ENCODE measurements at places on chromosomes 2 and 18.

DNA sequence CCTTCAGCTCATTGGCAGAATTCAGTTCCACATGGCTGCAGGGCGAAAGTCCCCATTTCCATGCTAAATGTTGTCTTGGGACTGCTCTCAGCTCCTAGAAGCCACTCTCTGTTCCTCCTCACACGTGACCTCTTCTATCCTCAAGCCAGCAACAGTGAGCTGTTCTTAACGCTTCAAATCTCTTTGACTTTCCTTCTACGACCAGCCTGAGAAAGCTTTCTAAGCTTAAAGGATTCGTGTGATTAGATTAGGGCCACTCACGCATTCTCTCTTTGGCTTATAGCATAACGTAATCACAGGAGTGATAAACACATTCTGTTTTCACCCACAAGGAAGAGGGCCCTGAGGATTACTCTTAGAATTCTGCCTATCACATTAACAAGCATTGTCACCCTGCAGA is 29.8 kb upstream of the LAMA1 start:
- DNase-seq, result no peak

GRCh38 chr2:26281226-26281625 is 36.5 kb downstream of the HADHB start:
- no peak for DNase-seq

DNA sequence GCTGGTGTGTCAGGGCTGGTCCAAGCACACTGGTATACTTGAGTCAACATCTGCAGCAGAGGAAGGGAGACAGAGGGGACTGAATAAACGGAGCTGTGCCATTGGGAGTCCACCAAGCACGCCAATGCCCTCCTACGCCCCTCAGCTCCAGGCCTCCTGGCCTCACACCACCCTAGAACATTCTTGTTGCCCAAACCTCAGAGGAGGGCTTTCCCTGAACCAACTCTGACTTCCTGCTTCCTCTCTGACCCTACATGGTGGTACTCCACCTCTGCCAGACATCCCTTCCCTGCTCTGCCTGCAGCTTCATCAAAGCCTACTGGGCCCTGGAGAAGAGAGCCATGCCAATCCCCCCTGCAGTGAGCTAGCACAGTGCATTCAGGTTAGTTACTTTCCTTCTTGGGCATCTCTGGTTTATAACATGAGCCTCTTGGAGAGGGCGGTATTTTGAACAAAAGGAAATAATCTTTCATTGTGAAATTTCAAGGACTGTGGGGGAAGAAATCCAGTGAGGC is 54.4 kb downstream of the ZBTB7C start:
- no peak for DNase-seq

- no peak for DNase-seq
Measured at GRCh38 chr2:134453973-134454372, 200.1 kb downstream of the MGAT5 start.

DNA sequence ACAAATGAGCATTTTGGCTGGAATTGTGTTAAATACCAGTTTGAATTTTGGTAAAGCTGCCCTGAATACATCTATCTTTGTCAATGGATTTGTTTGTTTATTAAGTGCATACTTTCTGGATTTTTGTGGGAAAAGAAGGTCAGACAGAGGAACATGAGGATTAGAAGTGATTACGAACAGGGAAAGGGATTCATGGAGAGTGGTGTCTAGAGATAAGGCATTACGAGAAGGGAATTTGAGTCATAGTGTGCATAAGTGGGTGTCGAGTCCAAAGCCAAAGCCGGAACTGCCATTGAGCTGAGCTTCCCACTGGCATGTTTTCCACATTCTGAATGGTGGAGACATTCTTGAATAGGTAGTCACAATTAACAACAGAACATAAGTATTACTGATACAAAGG is 68.9 kb upstream of the EFEMP1 start:
- DNase-seq, result peak; percentile 99

GRCh38 chr2:159226059-159226461 is 60.4 kb downstream of the WDSUB1 start:
- peak; percentile 25 for DNase-seq

- no peak for DNase-seq
Measured at GRCh38 chr2:105803337-105803736, 58.6 kb downstream of the NCK2 start.

DNA sequence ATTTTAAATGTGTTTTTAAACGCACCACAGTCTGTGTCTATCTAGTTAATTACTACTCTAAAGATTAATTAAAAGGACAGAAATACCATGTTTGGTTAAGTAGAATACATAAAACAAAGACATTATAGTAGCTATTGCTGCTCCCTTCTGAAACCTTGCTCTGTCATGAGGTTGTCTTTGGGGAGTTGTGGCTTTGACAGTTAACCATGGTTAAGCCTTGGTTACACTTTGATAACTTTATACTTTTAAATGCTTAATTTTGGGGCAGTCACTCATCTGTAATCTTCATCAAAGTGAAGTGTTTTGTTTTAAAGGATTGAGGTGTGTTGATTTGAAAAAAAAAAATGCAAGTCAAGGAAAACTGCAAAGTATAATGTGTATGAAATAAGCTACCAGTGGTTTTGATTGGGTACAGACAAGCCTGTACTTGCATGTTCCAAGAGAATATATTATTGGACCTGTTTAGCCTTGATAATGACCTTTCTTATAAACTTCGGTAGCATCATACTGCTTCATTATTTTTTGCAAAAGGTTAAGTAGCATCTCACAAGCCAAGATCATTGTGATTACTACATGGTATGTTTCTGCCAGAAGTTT is 29.8 kb upstream of the TBR1 start:
- no peak for DNase-seq

DNA sequence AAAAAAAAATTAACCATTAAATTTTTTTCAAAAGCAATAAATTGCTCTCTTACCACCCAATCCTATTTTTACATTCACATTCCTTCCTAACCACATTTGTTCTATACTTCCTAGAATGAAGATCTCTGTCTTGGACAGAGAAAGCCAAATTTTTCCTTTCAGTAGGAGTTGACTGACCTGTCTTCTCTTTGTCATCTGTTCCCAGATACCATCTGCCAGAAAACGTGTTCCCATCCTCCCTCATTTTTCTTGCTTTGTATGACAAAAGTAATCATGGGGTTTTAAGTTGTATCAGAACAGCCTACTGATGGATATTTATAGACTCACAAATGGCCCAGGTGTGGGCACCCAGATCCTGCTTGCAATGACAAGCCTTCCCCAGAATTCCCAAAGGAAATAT is 182.1 kb downstream of the CYP26B1 start:
- DNase-seq, result no peak

GRCh38 chr2:48532824-48533223 is 2.9 kb downstream of the STON1 start:
- no peak for DNase-seq

DNA sequence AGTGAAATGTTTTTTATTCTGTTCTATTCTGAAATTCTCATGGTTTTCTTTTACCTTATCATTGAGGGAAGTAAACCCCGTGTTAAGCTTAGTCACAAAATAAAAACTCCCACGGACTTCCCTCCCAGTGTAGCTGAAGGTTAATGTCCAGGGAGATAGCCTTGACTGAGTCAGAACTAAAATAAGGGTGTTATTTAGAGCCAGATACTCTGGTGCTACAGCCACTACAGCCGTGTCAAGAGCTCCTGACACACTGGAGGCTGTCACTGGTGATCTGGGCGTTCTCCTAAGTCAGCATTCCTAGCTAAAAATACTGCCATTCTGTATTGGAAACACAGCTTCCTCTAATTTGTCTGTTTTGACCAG is 82.0 kb upstream of the RANBP2 start:
- peak; percentile 67 for DNase-seq

DNA sequence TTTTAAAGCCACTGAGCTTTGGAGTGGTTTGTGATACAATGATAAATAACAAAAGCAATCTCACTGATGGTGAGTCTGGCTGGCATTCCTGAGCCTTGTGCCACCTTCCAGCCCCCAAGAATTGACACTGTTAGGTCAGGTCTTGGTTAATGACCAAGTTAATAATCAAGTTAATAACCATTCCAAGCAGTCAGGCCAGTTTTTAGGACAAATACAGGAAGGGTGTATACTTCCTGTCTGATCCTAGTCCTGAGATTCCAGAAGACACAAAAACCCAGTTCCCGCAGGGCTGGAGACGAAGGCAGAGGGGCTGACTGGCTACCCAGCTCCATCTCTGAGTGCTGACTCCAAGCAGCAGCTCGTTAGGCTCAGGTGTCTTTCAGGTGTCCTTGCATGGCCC is 74.6 kb upstream of the LAPTM4A start:
- DNase-seq, result no peak

DNA sequence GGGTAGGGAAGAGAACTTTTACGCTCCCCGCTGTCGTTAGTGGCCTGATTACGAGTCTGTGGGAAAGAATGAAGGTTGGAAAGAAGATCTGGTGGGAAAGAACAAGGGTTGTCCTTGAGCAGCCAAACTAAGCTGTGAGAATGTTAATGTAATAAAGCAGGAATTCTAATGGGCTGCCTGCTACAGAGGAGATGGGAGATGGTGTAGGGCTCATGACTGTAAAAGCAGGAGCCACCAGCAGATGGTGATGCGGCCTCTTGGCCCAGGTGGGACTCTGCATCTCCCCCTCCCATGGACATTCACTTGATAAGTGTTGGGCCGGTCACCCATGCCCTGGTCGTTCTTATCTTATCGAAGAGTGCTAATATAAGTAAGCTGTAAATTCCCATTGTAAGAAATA is 150.0 kb downstream of the NEDD4L start:
- no peak for DNase-seq

DNA sequence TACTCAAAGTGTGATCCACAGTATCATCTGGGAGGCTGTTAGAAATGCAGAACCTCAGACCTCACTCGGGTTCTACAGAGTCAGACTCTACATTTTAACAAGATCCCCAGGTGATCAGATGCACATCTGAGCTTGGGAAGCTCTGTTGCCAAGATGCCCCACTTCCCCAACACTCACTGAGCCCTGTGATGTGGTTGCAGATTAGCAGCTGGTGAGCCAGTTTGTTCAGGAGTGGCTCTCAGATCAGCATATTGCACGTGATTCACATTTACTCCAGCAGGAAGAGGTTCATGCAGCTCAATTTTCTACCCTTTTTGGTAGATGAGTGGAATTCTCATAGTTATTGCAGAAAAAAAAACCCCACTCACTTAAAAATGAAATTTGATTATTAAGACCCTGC is 96.4 kb downstream of the VIT start:
- DNase-seq, result no peak

- no peak for DNase-seq
Measured at GRCh38 chr2:115976916-115977315, 1534.5 kb downstream of the DPP10 start.

DNA sequence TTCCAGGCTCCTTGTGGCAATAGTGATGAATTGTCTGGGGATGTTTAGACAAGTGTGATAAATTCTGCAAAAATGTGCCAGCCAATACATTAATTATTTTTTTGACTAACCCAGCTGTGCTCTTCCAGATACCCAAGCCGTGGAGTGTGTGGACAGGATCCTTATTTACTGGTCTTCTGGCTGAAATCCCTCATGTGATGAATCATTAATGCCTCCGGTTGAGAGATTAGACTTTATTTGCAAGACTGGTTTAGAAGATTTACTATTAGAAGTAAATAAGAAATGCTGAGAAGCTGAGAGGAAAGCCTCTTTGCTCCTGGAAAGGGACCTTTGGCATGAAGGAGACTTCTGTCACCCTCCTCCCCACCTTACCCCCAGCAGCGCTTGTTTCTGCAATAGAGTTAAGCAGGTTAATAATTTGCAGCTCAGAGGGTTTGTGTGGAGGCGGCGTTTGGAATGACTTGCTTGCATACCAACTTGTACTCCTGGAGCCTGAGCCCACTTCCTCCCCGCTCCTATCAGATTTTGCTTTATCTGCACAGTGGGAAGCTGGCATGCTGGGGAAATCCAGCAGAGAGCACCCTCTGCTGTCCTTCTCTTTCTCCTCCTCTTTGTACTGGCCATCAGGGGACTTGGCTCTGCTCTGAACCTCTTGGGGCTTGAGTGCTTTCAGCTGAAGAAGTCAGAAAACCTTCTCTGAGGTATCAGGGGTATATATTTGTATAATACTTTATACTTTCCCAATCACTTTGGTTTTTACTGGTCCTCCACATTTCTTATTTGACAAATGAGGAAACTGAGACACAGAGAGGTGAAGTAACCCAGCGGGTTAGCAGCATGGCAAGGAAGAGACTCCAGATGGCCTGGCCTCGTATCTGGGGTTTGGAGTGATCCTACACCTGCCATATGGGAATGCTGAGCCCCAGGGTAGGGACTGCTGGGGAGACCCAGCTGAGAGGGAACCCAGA is 16.3 kb downstream of the SLC3A1 start:
- peak; percentile 76 for DNase-seq

DNA sequence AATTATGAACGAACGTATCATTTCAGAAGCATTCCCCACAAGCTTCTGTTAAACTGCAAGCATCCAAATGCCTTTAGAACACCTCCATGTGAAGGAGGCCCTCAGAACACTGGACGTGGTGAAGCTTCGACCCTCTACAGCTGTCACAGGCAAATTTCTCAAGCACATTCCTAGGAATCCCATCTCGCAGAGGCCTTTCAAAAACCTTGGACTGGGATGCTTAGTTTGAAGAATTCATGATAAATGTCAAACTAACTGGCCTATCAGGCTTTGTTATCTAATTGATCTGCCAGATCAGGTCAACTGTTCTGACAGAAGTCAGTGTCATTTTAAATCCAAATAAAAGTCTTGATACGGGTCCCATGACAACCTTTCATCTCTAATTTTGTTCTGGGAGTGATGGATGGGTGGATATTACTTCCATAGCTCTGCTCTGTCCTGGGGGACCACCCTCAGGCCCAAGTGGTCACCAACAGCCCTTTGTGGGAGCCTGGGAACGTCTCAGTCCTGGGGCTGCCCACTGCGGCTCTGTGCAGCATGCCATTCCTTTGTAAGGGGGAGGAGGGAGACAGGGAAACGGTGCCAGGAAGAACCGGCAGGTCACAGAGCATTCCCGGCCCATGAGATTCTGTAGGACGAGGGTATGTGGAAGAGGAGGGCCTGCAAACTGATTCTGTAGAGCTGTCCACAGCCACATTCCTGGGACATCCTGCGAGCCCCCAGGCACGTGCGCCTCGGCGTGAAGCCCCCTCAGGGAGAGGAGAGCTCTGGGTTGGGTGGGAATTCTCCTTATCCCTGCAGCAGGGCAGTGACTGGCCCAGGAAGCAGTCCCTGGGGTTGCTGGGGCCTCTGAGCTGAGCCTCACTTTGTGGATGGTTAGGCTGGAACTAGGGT is 59.1 kb upstream of the PXDN start:
- DNase-seq, result no peak

DNA sequence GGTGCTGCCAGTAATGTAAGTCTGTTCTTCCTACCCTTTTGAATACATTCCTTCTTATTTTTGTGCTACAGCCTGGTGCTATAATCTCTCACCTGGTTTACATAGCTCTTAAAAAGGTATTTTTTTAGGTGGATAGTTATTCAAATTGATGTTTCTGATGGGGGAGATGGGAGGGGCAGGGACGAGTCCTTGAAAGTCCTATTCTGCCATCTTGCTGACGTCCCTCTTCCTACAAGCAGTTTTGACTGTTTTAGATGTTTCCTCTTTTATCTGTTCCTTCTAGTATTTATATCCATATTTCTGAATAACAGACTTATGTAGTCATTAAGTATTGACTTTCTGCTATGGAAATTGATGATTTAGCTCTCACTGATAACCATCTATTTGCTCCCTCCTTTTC is 256.4 kb downstream of the KIAA1328 start:
- no peak for DNase-seq

All from AG10803 (cell line).